ENCODE measurements at places on chromosomes 11 and 22.

- no peak for DNase-seq
Observed at GRCh38 chr11:19819148-19819547, 106.5 kb downstream of the NAV2 start.

- DNase-seq, result no peak
Observed at GRCh38 chr22:46650078-46650810, 30.1 kb downstream of the GRAMD4 start.

DNA sequence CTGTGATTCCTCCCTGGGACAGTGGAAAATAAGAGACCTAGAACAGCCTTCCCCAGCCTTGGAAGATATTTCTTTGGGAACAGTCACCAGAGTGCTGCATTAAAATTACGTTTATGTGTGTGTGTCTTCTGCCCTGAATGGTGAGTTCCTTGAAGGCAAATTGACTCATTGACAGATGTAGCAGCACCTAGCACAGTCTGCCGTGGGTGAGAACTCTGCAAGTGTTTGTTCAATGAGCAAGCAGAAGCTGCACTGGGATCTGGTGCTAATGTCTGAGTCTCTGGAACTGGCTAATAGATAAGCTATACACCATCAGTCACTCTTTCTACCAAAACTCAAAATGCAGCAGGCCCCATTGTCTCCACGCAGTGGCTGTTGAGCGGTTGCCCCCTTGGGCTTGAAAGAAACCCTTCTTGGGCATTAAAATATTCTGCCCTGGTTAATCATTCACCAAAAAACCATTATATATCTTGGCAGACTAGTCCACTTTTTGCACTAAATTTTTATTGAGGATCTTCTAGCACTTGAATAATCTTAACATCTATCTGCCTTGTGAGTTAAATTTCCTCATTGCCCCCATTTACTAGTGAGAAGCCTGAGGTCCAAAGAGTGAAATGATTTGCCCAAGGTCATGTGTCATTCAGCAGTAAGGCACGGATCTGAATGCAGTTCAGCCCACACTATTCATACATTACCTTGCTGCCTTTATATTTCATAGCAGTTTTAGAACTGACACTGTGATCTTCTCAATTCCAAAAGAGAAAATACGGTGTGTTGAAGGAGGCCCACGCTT lies 87.8 kb upstream of the GALNT18 start:
- no peak for DNase-seq

DNA sequence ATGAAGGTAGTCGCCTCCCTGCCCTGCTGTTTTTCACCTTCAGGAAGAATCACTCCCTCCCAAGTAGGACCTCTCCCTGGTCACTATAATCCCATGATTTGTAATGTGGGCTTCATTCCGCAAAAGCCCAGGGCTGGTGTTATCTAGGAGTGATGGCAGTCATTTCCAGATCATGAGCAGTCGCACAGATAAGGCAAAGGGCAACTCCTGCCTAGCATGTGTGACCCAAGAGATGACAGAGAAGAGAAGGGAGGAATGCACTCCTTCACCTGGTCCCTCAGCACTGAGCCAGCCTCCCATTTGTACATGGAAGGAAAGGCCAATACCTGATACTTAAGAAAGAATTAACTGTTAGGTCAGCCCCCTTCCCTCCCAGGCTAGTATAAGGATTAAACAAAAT lies 102.9 kb downstream of the RPL27A start:
- DNase-seq, result no peak

DNA sequence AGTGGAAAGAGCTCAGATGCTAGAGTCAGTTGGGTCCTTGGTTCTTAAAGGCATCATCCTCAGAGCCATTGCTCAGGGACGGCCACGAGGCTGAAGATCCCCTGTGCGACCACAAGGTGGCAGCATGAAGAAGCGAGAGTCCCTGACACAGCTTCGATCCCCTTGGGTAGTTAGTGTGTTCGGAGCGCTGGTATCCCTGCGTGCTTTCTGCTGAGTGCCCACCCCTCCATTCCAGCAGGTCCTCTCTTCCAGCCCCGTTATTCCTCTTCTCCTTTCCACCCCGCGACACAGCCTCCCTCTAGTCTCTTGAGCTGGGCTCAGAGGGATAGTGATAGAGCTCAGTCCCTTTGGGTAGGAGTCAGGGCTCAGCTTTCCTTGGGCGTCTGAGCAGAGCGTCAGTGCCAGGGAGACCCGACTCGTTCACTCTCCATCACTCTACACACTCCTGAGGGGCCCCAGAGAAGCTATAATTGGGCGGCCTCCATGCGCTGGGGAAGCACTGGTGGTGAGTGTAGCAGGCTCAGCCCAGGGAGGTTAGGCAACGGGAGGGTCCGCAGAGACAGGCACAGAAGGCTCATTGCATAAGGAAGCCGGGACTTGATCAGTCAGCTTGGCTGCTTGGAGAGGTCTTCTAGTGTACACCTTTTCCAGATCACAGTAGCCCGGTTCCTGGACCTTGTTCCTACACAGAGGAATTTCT lies at the start of gene OR51D1:
Gene OR51D1 (plus strand): TSS at position 516 of the 700 bp plus-strand sequence. CDS start 2,314 bp downstream, outside the sequence.
- peak; percentile 30 for DNase-seq
